ENCODE measurements at places on chromosomes 5 and 9.

- no peak for DNase-seq
Observed at GRCh38 chr9:89803403-89803802, 198.6 kb downstream of the GADD45G start.

DNA sequence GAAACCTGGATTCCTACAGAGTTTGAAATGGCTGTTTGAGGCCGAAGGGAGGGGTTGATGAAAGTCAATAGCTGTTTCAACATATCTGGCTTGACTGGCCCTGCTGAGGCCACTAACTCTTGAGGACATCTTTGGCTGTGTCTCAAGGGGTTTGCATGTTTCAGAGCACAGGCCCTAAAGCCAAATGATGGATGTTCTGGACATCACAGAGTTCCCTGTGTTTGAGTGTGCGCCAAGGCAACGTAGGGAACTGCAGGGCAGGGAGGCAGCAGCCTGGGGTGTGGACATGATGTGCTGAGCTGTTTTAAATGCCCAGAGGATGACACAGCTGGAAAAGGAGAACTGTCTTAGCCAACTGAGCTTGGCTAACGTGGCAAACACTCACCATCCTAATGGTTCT, 89.6 kb downstream of the RAPGEF1 start:
- peak; percentile 88 for DNase-seq

DNA sequence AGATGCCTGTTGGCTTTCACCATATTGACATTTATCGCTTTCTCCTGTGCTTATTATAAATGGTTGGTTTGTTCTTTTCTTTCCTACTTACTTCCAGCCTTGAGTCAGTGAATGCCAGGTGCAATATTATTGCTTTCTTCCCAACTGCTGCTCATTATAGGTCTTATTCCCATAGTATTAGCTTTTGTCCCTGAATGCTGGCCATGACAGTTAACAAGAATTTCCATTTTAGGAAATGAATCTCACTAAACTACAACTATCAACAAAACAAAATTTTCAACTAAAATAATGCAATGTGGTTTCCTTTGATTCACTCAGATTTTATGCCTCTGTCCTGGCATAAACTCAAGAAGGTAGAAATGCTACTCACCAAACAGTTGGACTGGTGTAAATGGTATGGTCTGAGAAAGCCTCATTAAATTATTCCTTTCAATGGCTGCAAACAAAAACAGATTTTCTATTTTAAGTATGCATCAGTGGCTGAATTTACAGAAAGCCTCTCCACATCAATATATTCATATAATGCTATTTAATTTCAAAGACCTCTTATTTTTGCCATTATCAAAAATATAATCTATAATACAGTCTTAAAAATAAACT, 145.4 kb downstream of the TRPM6 start:
- no peak for DNase-seq

DNA sequence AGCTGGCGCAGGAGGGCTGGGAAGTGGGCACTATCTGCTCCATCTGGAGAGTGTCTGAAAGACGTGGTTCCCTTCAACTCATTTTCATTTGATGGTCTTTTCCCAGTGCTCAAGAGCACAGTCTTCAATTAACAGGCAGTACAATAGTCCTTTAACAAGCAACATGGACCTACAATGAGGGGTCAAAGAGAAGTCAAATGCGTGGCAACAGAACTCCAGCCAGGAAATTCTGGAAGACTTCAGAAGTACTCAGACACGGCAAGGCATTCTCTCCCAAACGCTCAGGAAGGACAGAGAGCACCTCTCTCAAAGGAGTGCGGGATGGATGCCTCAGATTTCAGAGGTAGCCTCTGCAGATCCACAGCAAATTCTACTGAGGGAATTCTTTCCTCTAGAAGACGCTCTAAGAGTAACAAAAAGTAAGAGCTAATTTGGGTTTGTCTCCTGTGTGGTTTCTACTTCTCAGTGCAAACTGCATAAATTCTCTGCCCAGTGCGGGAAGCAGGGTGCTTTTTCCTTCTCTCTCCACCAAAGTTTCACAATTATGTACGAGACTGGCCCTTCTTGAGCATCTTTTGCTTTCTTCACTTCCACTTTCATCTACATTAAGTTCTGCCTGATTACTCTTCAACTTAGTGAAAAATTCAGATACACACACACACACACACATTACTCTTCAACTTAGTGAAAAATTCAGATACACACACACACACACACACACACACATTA, 56.4 kb downstream of the LHFPL2 start:
- no peak for DNase-seq

DNA sequence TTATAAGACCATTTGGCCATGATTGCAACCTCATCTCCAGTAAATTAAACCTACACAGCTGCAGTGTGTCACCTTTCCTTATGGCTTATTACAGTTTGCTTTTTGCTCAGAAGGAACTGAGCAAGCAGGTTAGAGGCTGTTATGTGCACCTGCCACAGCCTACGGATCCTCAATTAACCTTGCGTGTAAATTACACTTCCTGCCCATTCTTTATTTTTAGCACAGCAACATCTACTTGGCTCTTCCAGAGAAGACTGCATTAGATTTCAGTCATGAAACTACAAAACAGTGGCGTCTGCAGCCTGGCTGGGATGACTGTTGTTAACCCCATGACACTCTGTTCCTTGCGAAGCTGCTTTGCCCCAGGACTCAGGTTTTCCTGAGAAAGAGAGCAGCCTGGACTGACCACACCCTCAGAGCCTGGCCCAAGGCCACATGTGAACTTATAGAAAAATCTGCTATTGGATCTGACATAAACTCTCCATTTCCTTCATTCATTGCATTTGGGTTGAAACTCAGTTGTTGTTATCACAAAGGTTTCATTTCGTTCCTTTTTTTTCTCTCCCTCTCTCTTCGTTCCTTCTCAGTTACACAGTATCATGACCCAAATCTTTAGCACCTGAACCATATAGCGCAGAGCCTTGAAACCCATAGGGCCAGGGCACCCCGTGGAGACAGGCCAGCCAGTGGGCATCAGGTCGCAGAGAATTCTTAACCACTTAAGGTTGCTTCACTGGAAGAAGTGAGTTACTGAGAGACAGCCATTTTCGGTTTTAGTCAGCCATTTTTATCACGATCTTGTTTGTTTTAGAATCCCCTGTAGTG, 138.6 kb downstream of the PALM2AKAP2 start:
- no peak for DNase-seq

GRCh38 chr5:58245476-58245840, 214.4 kb downstream of the PLK2 start:
- no peak for DNase-seq
